ENCODE measurements at places on chromosomes 3 and 15.

GRCh38 chr3:16064642-16065414, 109.7 kb upstream of the GALNT15 start:
- DNase-seq, result peak; percentile 74

DNA sequence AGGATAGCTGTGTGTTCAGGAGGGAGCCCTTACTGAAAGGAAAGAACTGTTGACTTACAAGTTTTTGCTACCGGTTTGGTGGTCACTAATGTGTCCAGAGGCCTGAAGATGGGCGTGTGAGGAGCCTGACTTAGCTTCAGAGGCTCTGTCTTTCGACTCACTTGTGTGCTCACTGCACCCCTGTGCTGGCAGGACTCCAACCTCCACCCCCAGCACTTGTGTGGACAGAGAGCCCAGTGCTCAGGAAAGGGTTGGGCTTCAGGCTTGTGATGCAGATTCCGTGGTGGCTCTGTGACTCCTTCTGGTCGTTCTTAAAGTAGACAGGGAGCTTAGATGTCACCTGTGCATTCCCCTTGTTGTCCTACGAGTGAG, 100.9 kb downstream of the PGPEP1L start:
- DNase-seq, result no peak

DNA sequence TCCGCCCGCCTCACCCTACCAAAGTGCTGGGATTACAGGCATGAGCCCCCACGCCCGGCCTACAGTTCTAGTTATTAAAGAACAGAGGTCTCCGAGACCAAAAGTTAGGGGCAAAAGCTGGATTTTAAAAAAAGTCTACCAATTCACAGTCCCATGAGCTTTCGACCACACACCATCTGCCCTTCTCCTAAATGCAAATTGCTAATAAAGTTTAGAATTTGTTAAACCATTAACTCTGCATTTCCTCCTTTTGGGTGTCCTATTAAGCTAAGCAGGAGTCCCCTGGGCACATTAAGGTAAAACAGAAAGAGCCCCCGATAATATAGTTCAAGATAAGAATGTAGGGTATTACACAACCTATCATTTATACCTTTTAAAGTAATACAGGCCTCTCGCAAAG, 322.7 kb downstream of the FOXP1 start:
- DNase-seq, result no peak

DNA sequence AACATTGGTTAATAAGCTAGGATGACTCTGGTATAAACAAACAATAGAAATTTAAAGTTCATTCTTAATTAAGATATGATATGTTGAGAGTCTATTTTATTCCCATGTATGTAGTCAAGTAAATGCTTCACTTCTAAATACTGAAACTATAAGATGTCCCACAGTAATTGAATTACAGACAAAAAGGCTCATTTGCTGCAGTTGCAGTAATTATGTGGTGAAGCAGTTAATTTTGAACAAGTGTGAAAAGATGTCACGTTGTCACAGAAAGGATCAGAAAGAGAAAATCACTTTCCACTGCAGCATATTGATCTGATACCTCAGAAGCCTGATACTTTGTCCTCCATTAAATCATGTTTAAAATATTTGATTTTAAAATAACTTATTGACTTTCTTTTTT, 159.8 kb downstream of the BBX start:
- no peak for DNase-seq

DNA sequence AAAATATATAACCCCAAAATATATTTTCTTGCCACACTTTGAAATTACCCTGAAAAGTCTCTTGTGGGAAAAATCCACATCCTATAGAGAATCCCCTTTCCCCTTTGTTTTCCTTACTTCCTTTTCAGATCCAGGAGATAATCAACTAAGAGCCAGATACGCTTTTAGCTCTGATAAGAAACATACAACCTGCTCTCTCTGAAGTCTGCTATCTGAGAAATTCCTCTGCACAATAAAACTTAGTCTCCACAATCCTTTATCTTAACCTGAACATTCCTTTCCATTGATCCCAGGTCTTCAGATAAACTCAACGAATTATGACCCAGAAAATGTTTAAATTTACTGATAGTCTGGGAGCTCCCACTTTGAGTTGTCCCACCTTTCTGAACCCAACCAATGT, 233.4 kb upstream of the SETMAR start:
- no peak for DNase-seq

- no peak for DNase-seq
Observed at GRCh38 chr3:194261581-194262063, 89.5 kb downstream of the CPN2 start.

DNA sequence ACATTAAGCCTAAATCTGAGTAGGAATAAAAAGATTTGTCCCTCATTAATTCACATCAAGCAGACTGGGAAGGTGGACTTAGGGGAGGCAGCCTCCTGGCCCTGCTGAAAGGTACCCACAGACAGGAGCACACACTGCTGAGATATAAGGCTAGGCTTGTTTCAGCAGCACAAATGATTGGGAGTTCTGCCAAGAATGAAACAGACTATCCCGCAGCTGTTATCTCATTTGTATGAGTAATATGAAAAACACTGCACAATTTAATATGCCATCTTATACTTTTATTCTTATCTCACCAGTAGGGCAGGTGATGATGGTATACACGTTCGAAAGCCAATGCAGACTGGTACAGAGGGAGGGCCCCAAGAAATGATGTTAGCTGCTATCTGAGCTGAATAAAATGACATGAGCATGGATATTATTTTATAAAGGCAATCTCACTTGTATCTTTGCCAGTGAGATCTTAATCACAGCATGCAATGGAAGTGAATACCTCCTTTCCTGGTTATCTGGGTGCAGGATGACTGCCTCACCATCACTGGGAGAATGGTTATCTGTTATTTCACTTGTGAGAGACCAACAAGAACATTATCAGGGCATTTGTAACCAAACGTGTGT, 258.7 kb upstream of the PPP2R3A start:
- DNase-seq, result no peak

GRCh38 chr3:85255949-85256348, 297.2 kb downstream of the CADM2 start:
- DNase-seq, result no peak

DNA sequence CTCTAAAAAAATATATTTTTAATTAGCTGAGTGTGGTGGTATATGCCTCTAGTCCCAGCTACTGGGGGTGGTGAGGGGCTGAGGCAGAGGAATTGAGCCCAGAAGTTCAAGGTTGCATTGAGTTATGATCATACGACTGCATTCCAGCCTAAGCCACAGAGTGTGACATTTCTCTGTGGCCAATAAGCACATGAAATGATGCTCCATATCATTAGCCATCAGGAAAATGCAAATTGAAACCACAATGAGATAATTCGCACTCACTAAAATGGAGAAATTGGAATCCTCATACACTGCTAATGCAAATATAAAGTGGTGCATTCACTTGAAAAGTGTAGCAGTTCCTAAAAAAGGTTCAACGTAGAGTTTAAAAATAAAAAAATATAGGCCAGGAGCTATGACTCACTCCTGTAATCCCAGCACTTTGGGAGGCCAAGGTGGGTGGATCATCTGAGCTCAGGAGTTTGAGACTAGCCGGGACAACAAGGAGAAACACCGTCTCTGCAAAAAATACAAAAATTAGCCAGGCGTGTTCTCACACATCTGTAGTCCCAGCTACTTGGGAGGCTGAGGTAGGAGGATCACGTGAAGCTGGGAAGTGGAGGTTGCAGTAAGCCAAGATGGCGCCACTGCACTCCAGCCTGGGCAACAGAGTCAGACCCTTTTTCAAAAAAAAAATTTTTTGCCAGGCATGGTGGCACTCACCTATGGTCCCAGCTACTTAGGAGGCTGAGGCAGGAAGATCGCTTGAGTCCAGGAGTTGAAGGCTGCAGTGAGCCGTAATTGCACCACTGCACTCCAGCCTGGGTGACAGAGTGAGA, 35.2 kb downstream of the IFT122 start:
- no peak for DNase-seq

DNA sequence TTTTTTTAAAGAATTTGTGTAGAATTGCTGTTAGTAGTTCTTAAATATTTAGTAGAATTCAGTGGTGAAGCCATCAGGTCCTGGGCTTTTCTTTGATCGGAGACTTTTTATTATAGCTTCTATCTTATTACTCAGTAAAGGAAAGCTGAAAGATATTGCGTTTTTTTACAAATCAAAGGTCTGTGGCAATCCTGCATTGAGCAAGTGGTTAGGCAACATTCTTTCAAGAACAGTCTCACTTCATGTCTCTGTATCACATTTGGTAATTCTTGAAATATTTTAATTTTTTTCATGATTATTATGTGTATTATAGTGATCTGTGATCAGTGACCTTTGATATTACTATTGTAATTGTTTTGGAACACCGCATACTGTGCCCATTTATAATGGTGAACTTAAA, 140.8 kb downstream of the UNC13C start:
- DNase-seq, result no peak

GRCh38 chr15:45428491-45428890, 50.1 kb upstream of the GATM start:
- no peak for DNase-seq

- DNase-seq, result no peak
Observed at GRCh38 chr3:72601983-72602750, 246.1 kb downstream of the SHQ1 start.

DNA sequence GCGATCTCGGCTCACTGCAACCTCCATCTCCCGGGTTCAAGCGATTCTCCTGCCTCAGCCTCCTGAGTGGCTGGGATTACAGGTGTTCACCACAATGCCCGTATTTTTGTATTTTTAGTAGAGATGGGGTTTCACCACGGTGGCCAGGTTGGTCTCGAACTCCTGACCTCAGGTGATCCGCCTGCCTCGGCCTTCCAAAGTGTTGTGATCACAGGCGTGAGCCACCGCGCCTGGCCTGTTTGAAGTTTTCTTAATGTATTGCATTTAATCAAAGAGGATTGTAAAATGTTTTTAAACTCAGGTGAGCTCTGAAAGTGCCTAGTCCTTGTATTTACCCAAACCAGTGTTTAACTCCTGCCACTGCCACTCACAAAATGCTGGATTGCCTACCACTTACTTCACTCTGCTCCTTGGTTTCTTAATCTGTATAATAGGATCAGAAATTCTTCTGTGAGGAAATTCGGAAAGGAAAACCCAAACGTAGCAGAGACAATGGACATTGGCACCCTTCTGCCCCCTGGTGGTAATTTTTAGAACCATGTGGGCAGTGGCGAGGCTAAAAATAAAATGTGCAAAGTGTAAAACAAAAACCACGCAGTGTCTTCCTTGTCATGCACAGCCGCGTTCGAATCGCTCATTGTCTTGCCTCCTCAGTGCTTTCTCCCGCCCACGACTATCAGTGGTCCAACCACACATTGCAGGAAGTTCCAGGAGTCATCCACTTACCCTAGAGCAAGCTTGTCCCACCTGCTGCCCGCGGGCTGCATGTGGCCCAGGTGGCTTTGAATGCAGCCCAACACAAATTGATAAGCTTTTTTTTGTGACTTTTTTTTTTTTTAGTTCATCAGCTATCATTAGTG, 27.3 kb downstream of the CEP19 start:
- DNase-seq, result peak; percentile 31

- no peak for DNase-seq
Observed at GRCh38 chr3:149933858-149934257, 36.8 kb downstream of the PFN2 start.

- DNase-seq, result no peak
Observed at GRCh38 chr3:181718987-181719911, 7.5 kb downstream of the SOX2 start.

GRCh38 chr15:53210653-53211052, 420.5 kb upstream of the ONECUT1 start:
- no peak for DNase-seq

GRCh38 chr3:73789825-73790444, 165.2 kb upstream of the PDZRN3 start:
- DNase-seq, result no peak

- DNase-seq, result no peak
Observed at GRCh38 chr3:119628390-119628789, 30.7 kb downstream of the PLA1A start.

GRCh38 chr3:73508330-73508954, 116.3 kb downstream of the PDZRN3 start:
- DNase-seq, result peak; percentile 70

- DNase-seq, result no peak
Observed at GRCh38 chr3:48411041-48411588, 18.8 kb downstream of the PLXNB1 start.

GRCh38 chr3:129746629-129747028, 140.2 kb upstream of the PLXND1 start:
- no peak for DNase-seq

DNA sequence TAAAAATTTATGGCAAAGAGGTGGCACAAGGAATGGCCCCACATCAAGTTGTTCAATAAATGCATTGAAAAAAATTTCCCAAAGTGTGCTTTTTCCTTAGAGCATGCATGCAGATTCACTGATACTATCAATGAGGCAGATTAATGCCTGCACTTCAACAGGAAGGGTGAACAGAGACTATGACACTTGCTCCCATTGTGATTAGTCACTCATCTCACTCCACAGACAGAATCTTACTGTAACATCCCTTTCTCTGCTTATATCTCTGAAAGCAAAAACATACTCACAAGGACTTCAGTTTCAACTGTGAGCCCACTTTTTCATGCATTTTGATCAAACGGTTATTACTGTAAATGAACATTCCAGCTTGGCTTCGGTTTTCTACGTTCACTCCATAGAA, 60.9 kb downstream of the MORC1 start:
- DNase-seq, result no peak

GRCh38 chr3:127103080-127103479, 89.9 kb upstream of the PRR23E start:
- DNase-seq, result no peak

DNA sequence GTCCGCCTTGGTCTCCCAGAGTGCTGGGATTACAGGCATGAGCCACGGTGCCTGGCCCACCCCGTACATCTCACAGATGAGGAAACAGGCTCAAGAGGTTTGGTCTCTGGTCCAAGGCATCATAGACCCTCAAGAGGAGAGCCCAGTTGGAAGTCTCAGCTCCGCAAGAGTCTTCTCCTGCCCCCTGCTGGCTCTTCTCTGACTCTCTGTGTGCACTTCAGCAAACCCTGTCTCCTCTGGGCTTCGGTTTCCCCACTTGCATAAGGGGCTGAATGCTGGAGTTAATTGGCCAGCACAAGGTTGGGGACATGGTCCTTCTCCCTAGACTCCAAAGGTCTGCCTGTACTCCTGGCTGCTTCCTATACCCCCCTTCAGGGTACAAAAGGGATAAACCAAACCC, 3.9 kb downstream of the MST1R start:
- DNase-seq, result no peak

DNA sequence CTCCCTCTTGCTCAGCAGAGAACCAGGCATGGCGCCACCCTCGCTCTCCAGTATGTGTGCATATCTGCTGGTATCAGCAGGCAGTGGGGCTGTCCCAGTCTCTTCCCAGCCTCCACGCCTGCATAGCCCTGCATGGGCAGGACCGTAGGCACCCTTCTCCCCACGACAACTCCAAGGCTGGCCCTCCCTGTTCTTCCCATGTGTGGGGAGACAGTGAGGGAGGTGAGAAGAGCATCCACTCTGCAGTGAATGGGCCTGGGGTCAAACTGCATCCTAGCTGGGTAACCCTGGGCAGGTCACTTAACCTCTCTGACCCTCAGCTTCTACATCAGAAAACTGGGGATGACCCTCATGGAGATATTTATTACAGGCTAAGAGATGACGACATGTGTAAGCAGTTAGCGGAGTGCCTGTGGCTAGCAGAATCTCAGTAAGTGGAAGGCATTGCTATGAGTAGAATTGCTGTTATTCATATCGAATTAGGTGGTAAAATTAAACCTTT, 13.3 kb upstream of the SSUH2 start:
- no peak for DNase-seq

- no peak for DNase-seq
Observed at GRCh38 chr3:39361252-39361927, 21.8 kb upstream of the SLC25A38 start.

GRCh38 chr3:129254536-129255230, 5.3 kb downstream of the COPG1 start:
- no peak for DNase-seq

GRCh38 chr3:127394984-127395662, 107.3 kb upstream of the PRR20G start:
- DNase-seq, result no peak
